ENCODE measurements at places on chromosomes 5 and 9.

DNA sequence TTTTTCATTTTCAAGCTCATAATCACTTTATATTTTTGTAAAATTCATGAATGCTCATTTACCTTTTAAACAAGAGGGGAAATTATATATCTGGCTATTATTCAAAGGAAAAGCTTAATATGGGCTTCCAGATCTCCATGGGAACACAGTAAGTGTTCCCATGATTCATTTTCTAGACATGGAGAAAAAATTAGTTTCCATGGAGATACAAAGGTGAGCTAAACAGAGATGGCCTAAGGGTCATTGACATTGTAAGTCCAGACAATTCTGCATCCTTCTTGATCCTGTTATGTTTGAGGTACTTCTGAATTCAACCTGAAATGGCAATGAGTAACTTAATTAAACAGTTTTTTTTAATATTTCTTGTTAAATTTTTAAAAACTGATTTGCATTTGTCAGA is 341.4 kb upstream of the PRR16 start:
- no peak for DNase-seq

DNA sequence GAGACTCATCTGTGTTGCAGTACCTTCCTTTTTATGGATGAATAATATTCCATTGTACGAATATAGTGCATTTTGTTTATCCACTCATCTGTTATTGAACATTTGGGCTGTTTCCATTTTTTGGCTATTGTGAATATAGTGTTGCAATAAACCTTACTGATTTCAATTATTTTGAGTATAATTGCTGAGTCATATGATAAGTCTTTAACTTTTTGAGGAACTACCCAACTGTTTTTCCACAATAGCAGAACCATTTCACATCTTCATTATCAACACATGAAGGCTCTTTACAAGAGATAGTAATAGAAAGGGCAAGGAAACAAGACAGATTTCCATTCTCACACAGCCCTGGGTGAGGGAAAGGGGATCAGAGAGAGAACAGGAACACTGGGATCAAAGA is 329.2 kb downstream of the RAB3C start:
- no peak for DNase-seq

GRCh38 chr5:164998142-164998541 is 1492.7 kb downstream of the MAT2B start:
- DNase-seq, result peak; percentile 14

- no peak for DNase-seq
Measured at GRCh38 chr5:145976431-145977155, 40.2 kb downstream of the SH3RF2 start.

DNA sequence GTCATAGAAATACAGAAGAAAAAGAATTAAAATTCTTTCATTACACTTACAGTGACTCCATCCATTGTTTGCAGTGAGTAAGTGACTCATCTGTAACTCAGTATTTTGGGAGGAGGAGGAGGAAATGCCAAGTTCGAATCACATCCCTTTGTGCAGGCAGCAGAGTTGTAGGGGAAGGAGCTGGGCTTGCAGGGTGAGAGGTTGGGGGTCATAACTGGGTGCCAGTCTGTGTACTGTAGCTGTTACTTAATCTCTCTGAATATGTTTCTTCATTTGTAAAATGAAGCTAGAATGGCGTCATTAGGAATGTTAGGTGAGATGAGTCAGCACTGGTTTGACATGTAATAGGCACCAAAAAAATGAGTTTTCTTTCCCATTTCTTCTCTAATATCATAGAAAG is 235.7 kb upstream of the ADAMTSL1 start:
- DNase-seq, result no peak

DNA sequence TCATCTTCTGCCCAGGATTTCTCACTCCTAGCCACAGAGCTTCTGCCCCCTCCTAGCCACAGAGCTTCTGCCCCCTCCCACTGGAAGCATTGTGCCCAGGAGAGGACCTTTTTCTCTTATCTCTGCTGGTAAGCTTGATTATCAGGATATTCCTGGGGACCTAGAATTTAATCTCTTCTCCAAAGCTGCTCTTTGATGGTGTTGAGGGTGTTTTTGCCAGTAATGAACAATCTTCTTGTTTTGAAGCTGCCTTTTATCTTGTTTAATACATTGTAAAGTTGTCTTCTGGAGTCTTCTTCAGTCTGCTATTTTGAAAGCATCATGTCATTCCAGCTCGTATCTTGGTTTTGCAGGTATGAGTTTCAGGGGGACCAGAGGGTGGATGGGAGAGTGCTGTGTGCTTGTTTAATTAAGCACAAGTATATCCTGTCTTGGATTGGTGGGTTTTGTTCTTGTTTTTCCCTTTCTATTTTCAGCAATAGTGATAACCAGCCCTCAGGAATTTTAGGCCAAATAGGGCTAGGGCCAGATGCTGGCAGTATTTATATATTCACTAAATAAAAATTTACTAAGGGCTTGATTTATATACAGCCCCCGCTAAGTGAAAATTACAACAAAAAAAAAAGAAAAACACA is 214.0 kb upstream of the DMRT1 start:
- DNase-seq, result peak; percentile 60

GRCh38 chr5:169302491-169303118 is 1.7 kb upstream of the SLIT3 start:
- peak; percentile 63 for DNase-seq

Data from hematopoietic multipotent progenitor cell treated with erythropoietin and hydrocortisone succinate and interleukin-3 and kit ligand, for 8 days (in vitro differentiated cells).